Kidney tubule cell (primary cell): ENCODE measurements at places on chromosomes 5 and 9.
A peak's percentile ranks its signal among the peaks of the same experiment; 100 is the strongest.

GRCh38 chr9:4680173-4680525 is 780 bp downstream of the CDC37L1 start:
- no peak for DNase-seq

DNA sequence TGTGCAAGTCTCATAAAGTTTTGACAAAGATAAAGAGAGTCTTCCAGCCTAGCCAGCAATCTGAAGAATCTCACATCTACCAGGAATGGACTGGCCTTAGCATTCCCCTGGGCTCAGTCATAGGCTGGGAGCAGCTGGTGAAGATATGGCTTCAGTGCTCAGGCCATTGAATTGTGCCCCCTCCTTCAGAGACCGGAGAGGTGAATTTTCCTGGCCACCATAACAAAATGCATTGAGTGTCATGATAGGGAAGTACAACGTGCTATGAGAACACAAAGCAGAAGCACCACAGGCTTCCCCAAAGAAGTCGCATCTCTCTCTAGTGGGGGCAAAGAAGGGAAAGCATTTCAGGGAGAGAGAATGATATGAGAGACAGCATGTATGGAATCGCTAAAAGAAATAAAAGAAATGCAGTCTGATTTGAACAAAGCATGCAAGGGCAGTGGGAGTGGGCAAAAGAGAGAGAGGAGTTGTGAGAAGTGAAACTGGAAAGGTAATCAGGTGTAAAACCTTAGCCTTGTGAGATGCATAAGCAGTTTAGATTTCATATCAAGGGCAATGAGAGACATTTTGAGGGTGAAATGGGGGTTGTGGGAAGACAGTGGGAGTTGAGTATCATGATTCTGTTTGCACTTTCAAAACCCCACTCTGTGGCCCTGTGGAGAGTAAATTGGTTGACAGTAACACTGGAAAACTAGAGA is 57.1 kb upstream of the NMUR2 start:
- no peak for DNase-seq

- peak; percentile 72 for DNase-seq
Measured at GRCh38 chr5:92641031-92641962, 939.7 kb downstream of the NR2F1-AS1 start.

GRCh38 chr9:83538172-83538889 is at the start of gene FRMD3:
TSS of gene FRMD3 (minus strand) at chr9:83538401. CDS start at chr9:83538231, 170 bp downstream.
- DNase-seq = peak; percentile 90

DNA sequence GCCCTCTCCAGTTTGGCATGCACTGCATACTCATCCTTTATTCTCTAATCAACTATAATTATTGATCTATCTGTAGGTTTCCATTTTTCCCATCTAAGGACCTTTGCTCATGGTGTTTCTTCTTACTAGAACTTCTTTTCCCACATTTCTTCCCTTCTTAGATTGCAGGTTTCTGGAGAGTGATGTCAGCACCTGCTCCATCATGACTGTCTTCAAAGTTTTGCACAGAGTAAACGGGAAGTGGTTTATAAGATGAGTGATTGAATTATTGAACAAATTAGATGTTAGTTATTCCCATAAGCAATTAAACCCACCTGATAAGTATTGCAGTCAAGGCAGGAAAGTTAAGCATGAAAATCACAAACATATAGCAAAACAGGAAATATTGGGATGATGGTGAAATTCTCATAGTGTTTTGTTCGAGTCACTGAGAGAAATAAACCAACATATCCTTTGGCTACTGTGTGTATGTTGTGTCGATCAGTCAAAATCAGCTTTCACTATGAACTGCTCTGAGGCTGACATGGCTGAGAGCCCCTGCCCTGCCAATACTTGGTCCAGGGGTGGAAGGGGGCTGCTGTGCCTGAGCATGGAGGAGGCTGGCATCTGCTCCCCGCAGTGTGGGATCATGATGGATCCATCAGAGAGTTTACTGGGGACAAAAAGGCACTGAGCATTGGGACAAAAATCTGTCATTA is 45.5 kb upstream of the S1PR3 start:
- no peak for DNase-seq

DNA sequence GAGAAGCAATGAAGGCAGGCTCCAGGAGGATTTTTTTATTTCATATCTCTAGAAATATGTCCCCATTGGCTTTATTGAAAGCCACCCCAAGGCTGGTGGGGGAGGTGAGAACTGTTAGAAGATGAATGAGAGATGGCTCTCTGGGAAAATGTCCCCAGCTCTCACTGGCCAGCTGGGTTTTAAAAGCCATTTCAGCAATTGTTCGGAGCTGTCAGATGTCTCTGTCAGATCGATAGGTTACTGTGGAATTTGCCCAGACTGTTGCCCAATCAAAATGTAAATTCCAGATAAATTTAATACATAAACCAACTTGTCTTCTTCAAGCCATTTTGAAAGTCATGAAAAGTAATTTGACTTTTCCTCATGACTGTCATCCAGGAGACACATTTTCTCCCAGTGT is 67.0 kb upstream of the BRINP1 start:
- DNase-seq = no peak

DNA sequence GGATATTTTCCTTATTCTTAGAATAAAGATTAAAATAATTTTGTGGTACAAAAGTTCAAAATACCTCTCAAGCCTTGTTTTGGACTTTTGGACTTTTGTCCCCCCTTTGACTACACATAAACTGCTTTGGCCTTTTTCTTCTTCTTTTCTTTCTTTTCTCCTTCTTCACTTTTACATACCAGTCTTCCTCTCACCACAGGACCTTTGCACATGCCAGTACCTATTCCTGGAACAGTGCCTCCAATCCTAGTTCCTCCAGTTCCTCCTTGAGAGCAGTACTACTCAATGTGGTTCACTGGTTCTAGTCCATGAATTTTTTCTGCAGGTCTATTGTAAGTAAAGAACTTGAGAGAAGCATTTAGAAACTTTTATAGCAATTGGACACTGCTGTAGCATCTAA is 136.5 kb downstream of the STK32A start:
- DNase-seq = no peak

DNA sequence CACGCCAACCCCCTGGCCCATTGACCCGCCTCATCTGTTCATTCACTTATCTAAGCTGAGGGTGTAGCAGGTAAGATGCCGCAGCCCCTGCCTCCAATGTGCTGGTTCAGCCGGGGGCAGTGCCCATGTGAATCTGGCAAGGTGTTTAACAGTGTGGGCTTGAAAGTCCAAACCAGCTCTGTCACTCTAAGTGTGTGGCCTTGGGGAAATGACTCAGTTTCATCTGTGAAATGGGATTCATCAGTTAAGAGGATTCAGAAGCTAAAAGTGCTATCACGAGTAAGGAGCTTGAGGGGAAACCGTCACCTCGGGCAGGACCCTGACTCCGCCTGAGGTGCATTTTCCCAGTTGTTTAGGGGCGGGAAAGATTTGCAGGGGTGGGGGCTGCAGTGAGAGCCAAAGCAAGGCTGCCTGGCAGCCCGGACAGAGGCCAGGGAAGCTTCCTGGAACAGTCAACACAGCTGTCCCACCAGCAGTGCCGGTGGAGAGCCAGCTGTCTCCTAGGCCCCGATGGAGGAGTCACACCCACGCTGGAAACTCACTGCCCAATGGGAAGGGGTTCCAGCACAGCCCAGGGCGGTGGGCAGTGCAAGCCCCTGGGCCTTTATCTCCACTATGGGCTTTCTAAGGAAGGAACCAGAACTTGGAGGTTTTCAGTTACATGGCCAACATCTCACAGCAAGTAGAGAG is 9.7 kb upstream of the URM1 start:
- DNase-seq = no peak

- no peak for DNase-seq
Measured at GRCh38 chr9:79685577-79685976, 113.8 kb downstream of the TLE4 start.

GRCh38 chr5:178306430-178307225 is 74.0 kb upstream of the PHYKPL start:
- DNase-seq = no peak

DNA sequence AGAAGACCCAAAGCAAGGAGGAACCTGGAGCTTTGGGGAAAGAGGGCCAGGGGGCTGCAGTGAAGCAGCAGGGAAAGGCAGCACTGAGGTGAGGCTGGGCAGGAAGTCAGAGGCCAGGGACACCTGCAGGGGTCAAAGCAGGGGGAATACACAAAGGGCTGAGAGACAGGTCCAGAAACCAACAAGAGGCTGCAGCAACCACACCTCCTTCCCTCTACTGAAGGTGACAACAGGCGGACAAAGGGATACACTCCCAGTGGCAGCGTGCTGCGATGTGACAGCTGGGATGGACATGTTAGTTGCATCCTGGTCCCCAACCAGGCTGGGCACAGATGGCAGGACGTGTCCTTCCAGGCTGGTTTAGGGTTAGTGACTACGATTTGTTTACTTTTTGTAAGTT is 12.6 kb downstream of the CFAP77 start:
- DNase-seq = no peak

- DNase-seq = peak; percentile 22
Measured at GRCh38 chr9:100204796-100205195, 105.8 kb downstream of the INVS start.

- no peak for DNase-seq
Measured at GRCh38 chr9:84593352-84593751, 76.2 kb upstream of the NTRK2 start.

DNA sequence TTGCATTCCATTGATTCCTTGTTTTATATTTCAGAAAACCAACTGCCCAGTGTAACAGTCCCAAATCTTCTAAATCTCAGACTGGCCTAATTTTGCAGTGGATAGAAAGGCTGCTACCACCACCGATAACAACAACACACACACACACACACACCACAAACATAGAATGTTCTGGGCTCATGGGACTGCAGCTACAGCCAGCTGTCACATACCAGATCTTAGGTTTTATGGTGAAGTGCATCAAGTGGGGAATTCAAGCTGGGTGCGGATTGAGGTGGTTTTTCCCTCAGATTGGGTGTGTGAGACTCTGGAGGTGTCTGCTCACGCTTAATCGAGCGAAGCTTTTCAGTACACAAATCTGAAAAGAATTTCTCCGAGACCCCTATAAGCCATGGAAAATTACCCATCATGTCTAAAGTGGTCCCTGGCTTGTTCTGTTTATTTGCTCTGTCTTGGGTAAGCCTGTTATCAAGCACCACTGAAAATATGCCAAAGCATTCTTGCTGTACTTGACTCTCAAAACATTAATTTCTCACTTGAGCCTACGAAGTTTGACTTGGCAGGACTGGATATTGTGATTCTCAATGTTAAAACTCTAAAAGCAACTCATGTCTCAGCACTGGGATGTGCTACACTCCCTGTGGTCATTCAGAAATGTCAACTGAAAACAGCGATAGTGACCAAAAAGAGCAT is 71.1 kb downstream of the ALDH7A1 start:
- no peak for DNase-seq

GRCh38 chr5:124706729-124707361 is 39.6 kb downstream of the ZNF608 start:
- no peak for DNase-seq

DNA sequence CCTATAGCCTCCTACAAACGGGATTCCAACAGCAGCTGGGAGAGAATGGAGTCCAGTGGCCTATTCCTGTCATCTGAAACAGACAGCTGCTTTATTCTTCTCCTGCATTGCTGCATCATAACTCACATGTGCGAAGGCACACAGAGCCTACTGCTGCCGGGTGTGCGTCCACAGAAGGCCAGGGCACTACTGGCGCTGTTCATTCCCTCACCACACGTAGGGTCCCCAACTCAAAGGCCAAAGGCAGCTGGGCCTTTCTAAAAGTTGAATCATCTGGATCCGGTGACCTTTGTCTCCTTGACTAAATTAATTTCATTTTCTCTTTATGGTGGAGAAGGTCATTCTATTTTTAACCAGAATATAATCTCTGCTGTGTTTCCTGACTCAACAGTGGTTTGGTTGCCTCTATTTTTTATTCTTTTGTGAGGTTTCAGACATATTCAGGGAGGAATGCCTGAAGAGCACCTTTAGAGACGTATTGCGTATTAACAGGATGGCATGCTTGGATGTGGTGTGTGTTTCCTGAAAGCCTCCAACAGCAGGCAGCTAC is 10.8 kb upstream of the SPATA24 start:
- DNase-seq = no peak

DNA sequence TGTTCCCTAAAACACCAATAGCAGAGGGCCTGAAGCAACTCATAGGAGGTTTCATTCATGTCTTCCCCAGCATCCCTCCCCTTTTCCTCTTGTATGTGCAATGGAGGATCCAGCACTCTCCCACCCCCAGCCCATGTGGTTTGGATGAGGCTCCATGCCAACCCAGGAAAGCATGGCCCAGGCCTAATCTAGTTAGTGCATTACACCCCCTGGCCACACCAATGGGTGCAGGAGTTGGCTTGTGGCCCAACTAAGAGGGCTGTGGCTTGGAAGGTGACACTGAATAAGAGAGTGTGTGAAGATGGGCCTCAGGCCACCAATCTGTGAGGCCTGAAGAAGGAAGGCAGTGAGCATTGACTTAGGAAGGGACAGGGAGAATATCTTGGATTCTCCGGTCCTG is 70.8 kb upstream of the SMIM23 start:
- no peak for DNase-seq

DNA sequence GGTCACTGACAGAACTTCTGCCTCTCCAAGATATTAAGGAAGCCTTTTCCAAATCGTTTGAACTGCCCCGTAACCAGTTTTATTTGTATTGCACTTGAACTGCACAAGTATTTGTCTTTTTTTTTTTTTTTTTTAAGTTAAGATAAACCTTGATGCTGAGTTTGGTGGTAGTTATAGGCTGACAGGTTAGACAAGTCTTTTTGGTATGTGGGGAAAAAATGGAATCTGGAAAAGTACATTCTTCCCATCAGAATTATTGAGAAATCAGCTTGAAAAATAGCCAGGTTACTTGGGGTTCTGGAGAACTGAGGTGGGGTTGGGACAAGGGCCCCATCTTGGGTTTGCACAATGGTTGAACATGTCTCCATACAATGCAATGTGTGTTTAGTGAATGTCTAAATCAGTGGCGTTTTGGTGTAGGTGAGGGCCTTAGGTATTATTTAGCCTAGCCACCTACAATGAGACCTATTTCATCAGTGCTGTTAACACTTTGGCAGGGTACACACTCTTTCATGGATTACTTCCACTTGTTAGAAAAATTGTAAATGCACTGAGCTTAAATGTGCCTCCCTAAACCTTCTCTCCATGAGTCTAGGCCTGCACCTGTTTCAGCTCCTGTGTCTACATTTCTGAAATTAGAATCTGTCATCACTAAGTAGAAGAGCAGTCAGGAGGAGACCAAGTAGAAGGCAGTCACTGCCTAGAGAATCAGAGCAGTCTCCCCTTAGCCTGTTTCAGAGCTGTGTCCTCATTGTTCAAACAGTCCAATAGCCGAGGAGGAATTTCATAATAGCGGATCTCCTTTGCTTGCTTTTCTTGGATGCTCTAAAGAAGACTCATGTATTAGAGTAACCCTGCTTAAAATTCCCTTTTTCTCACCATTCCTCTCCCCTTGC is 140.0 kb upstream of the HMHB1 start:
- no peak for DNase-seq

GRCh38 chr9:123812984-123813383 is 116.9 kb downstream of the DENND1A start:
- no peak for DNase-seq

DNA sequence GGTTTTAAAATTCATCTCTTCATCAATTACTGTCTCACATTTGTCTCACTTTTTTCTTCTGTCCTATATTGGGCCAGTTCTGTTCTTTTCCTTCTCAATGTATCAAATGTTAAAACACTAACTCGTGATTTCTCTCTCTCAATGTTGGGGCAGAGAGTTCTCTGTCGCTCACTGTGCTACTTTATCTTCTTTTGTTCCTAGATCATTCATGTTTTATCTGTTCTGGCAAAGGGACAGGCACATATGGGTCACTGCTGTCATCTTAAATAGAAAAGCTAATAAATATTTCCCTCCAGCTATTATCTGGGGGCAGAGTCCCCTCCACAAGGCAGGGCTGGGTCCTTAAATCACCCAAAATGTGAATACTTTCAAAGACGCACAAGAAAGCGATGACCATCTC is 214.0 kb downstream of the PTTG1 start:
- no peak for DNase-seq
